Activated CD4-positive, alpha-beta T cell treated with anti-CD3 and anti-CD28 coated beads, Interleukin-2, amount 10 ng/mL, durations not matched to agents 7 days and 5 days (primary cell): ENCODE measurements at places on chromosomes 11 and 22. TPM values are rescaled to one million over a fixed set of nuclear protein-coding genes. Genes with fewer than 3 reads are reported as not detected.

CNGA4 gene
- 0.17 TPM for total RNA-seq

- DNase-seq, result no peak
These were observed 44.3 kb upstream of the TTC12 start for GRCh38 chr11:113270080-113270479.

- DNase-seq, result no peak
These were observed 109.9 kb downstream of the CSNK2A3 start for GRCh38 chr11:11243209-11243589.

- DNase-seq, result peak; percentile 4
These were observed 63.5 kb downstream of the BRD1 start for GRCh38 chr22:49764127-49764581.

ZPR1 gene
- total RNA-seq, result 58.3 TPM

DNA sequence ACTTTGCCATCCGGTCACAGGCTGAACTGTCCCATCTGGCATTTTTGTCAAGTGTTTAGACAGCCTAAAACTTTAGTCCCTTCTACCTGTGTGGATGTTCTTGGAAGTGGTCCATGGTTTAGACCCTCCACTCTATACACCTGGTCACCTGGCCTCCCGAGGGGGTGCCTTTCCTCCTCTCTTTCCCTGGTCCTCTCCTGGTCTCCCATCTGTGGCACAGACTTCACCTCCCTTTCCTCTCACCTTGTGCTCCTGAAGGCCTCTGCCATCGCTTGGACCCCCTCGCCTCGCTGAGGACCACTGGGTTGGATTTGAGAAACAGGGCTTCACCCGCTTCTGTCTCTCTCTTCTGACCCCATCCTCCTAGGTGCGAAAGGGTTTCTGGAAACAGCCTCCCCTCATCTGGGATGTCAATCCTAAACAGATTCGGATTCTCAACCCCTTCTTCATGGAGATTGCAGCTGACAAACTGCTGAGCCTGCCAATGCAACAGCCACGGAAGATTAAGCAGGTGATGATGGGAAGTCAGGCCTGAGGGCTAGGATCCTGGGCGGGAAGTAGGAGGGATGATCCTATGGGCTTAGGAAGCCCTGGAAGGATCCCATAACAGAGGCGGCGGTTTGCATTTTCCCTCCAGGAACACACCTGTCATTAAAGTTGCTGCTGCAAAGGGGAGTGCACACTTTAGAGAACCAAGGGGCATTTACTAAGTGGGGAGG lies 53.6 kb downstream of the ST3GAL4 start:
- no peak for DNase-seq
